Liver (tissue), 10 donors: ENCODE measurements at places on chromosomes 2 and 18.

GRCh38 chr2:30147196-30147714 lies 448 bp downstream of the YPEL5 start:
- no peak for DNase-seq

DNA sequence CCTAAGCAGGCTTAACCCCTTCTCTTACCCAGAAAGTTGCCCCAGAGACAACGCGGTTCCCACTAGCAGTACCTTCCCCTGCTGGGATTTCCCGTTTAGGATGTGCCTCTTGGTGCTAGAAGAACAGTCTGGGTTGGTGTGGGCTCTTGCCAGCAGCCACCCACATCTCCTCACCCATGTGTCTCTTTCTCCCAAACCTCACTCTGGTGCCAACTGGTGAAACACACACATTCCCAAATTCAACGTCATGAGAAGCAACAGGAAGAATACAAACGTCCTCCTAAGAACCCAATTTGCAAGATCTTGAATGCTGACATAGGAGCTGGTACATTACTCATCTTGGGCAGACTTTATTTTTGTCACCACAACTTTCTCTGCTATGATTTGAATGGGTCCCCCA lies 36.2 kb downstream of the DIPK1C start:
- no peak for DNase-seq

DNA sequence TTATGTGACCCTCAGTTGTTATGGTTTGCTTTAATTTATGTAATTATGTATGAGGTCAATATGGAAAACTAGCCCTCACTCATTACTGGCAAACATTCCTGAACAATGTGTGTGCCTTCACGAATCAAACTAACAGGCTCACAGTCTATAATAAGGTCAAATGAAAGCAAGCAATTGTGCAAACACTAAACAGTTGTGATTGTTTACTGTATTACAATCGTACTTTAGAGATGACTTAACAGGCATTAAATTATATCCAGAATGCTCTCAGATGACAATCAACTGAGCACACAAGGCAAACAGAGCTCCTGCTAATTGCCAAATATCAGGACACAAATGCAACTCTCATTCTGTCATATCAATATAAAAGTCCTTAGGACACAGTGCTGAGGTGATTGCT lies 29.5 kb downstream of the COL5A2 start:
- DNase-seq, result no peak

- DNase-seq, result no peak
These were observed 241.7 kb downstream of the ATAD2B start for GRCh38 chr2:23685181-23685580.
